CD4-positive, CD25-positive, alpha-beta regulatory T cell (primary cell): ENCODE measurements at places on chromosomes 7 and 10. TPM values are rescaled to one million over a fixed set of nuclear protein-coding genes. Genes with fewer than 3 reads are reported as not detected.

GRCh38 chr10:85043207-85043606 is 714.8 kb downstream of the CCSER2 start:
- DNase-seq = no peak

DNA sequence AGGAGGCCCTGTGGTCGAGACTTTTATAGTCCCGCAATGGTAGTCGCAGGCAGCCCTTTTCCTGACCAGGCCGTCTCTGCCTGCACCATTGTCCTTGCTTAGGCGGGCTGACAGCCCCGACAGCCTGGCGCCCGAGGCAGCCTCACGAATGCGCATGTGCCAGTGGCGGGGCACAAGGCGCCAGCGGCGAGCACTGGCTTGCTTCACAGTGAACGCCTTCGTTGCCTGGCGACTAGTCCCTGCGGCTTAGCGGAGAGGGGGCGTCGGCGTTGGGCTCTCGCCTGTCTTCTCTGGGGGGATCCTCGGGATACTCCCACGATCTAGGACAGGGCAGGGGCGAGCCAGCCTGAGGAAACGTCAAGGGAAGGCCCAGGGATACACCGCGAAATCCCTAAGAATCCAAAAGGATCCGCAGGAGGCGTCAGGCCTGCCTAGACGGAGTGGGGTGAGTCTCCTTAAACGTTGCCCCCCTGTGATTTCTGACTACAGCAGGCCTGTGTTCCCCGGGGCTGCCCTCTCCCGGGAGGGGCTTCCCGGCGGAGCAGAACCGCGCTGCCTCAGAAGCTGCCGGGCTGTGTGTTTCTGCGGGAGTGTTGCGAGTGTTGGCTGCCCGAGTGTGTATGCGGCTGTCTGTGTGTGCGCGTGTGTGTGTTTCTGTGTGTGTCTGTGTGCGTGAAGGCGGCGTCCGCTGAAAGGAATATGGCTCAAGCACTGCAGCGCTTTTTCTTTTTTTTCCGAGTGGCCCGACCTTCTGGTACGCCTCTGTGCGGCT is 20.5 kb upstream of the ZNF273 start:
- no peak for DNase-seq

Gene PLA2G12B
- not detected for total RNA-seq

Gene SPDYE11
- total RNA-seq = not detected

GRCh38 chr7:91876391-91877133 is 3.9 kb downstream of the MTERF1 start:
- DNase-seq = no peak

- no peak for DNase-seq
These were observed 340.4 kb downstream of the OTUD1 start for GRCh38 chr10:23779301-23779700.

Gene IFIT1B
- total RNA-seq = not detected
